GM03348 (cell line): ENCODE measurements at places on chromosomes 7 and 10.

GRCh38 chr10:65100146-65100545, 1578.9 kb downstream of the REEP3 start:
- DNase-seq = no peak

- DNase-seq = no peak
Measured at GRCh38 chr7:100176096-100177044, 811 bp downstream of the GPC2 start.

DNA sequence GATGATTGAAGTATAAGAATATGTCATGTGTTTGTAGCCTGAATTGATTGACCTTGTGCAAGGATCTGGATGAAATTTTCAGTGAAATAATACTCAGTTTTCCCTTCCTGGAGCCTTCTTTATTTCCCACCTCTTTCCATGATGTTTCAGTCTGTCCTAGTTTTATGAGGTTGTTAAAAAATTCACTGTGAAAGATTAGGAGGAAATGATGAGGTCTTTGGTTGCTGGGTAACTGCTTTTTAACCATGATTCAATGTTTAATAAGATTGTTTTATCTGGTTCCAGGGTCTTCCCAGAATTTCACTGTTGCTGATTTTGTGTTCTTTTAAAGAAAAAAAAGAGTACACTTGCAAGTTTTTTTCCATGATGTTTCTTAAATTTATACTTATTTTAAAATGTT, 221.5 kb downstream of the MBL2 start:
- DNase-seq = no peak

GRCh38 chr10:6929148-6929830, 349.2 kb upstream of the PRKCQ start:
- no peak for DNase-seq

DNA sequence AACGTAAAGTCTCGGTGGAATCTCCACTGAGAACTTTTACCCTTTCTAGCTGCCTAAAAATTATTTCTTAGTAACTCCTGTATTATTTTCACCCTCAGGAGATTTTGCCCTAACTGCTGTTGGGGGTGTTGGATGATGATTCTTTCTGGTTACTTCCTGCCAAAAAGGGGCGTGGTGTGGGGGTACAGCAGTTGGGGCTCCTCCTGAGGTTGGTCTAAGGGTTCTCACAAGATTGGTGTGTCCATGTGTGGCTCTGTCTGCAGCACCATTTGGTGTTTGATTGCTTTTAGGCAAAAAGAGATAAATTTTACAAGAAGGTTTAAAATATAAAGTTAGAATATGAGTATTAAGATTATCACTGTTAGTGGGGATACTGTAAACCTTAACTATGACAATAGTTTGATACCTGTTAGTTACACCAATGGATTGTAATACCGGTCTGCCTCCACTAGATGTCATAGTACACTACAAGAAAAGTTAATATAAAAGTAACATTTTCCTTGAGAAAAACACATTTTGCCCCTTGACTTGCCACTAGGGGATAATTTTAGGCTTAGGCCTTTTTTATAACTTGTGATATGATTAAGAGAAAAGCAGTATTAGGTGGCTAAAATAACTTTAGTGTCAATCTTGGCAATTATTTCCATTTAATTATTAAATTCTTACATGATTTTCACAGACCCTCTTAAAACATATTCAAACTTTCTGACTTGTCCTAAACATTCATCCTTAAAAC, 928.7 kb downstream of the IPMK start:
- DNase-seq = peak; percentile 60

- DNase-seq = peak; percentile 20
Measured at GRCh38 chr7:18895456-18895855, 222.0 kb downstream of the TWIST1 start.
